ENCODE measurements at places on chromosomes 3 and 15. TPM values are rescaled to one million over a fixed set of nuclear protein-coding genes. Genes with fewer than 3 reads are reported as not detected.

BTLA gene
- under 0.01 TPM for total RNA-seq

GOLGA6L7 gene
- not detected for total RNA-seq

RPL39L gene
- 12.2 TPM for total RNA-seq

C3orf22 gene
- not detected for total RNA-seq

C3orf70 gene
- total RNA-seq = 0.14 TPM

CLEC3B gene
- 2.0 TPM for total RNA-seq

MAP4 gene
- 56.8 TPM for total RNA-seq

LRRN1 gene
- not detected for total RNA-seq

SHC4 gene
- 1.8 TPM for total RNA-seq

LDHAL6B gene
- not detected for total RNA-seq

SERPINI2 gene
- total RNA-seq = not detected

SLC24A5 gene
- not detected for total RNA-seq

ALDH1L1 gene
- under 0.01 TPM for total RNA-seq

ALDH1A2 gene
- total RNA-seq = 1.7 TPM

BRK1 gene
- total RNA-seq = 101 TPM

AMT gene
- 0.71 TPM for total RNA-seq

CDHR4 gene
- under 0.01 TPM for total RNA-seq

ERICH6 gene
- not detected for total RNA-seq

SCAMP2 gene
- total RNA-seq = 13.5 TPM

ADAMTSL3 gene
- 0.14 TPM for total RNA-seq

RASGRP1 gene
- 0.37 TPM for total RNA-seq

MRAS gene
- total RNA-seq = 37.0 TPM

STARD9 gene
- total RNA-seq = 4.0 TPM

SLMAP gene
- total RNA-seq = 37.1 TPM

COL7A1 gene
- 46.1 TPM for total RNA-seq

RGMA gene
- 0.46 TPM for total RNA-seq

SPSB4 gene
- total RNA-seq = not detected

TMIE gene
- total RNA-seq = 0.09 TPM

HOMER2 gene
- total RNA-seq = 2.6 TPM

CHST13 gene
- not detected for total RNA-seq

MED12L gene
- total RNA-seq = 0.28 TPM

ARHGAP31 gene
- 3.8 TPM for total RNA-seq

FMN1 gene
- 1.0 TPM for total RNA-seq

CACNA2D3 gene
- 0.18 TPM for total RNA-seq

CHL1 gene
- total RNA-seq = 2.6 TPM

PAQR5 gene
- 9.6 TPM for total RNA-seq

GREM1 gene
- total RNA-seq = 307 TPM

POTEB3 gene
- not detected for total RNA-seq

CLRN1 gene
- not detected for total RNA-seq

PPP1R14D gene
- total RNA-seq = not detected

IL16 gene
- total RNA-seq = 1.6 TPM

ANKUB1 gene
- total RNA-seq = not detected

CHDH gene
- under 0.01 TPM for total RNA-seq

KBTBD13 gene
- not detected for total RNA-seq

IGSF10 gene
- 6.1 TPM for total RNA-seq

DCBLD2 gene
- 78.8 TPM for total RNA-seq

MASP1 gene
- 319 TPM for total RNA-seq

CCR8 gene
- not detected for total RNA-seq

HHATL gene
- not detected for total RNA-seq

FAM3D gene
- not detected for total RNA-seq
